NB4 (cell line): ENCODE measurements at places on chromosomes 1 and 21.
A peak's percentile ranks its signal among the peaks of the same experiment; 100 is the strongest.

GRCh38 chr1:41289196-41289595 is 47.1 kb upstream of the SCMH1 start:
- DNase-seq: no peak

DNA sequence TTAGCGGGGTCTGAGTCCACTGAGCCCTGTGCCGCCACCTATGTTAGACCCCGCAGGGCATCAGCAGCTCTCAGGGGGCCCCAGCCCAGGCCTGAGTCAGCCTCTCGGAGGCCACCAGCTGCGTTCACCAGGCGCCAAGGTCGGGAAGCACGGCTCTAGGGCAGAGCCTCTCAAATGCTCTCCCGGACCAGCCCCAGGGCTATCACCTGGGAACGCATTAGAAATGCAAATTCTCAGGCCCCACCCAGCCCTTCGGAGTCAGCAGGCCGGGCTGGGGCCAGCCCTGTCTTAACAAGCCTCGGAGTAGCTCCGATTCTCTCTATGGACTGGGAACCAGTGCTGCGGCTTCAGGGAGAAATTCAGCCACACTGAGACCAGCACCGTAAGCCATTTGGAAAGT is 37.2 kb upstream of the TSPEAR start:
- DNase-seq: no peak

GRCh38 chr1:198620951-198621824 is 17.7 kb upstream of the PTPRC start:
- DNase-seq: peak; percentile 58

GRCh38 chr1:30037251-30038118 is 685.9 kb downstream of the MATN1 start:
- no peak for DNase-seq

GRCh38 chr21:44910229-44911067 is 10.3 kb downstream of the ITGB2 start:
- no peak for DNase-seq

GRCh38 chr1:232164078-232164963 is 465.6 kb downstream of the SIPA1L2 start:
- DNase-seq: no peak

GRCh38 chr1:119655154-119655553 is 7.1 kb upstream of the ZNF697 start:
- DNase-seq: no peak

DNA sequence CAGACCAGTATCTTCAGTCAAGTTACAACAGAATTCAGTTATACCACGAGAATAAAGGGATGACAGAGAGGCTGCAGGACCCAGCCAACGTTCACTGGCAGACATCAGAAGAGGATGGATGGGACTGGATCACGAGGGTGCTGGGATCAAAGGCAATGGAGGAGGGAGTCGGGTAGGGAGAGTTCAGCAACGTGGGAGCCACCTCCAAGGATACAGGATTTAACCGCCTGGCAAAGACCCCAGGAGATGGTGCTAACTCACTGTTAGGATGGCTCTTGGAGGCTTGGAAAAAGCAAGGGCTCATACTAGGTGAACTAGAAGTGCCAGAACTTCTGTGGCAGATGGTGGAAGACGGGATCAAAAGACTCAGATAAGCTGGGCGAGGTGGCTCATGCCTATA is 99.1 kb upstream of the DISP3 start:
- no peak for DNase-seq

DNA sequence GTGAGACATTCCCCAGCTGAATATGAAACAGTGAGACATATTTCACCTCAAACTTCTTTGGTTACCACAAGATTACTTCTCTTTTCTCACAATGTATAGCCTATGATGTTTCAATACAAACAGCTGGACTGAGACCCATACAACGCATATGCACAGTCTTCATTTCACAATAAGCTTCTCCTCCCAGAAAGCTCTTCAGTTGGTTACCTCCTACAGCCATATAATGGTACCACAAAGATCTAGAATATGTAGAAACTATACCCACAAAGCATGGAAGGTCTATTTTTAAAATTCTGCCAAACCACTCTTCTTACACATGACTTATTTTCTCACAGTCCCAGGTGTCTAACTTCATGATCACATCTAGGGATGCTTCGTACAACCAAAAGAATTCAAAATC is 70.8 kb downstream of the JAK1 start:
- DNase-seq: peak; percentile 90

- no peak for DNase-seq
Measured at GRCh38 chr1:29172415-29172939, 9.2 kb downstream of the SRSF4 start.

- DNase-seq: peak; percentile 64
Measured at GRCh38 chr1:248786156-248786555, 30.6 kb upstream of the LYPD8 start.

- no peak for DNase-seq
Measured at GRCh38 chr1:61163355-61163754, 81.0 kb downstream of the NFIA start.

- DNase-seq: no peak
Measured at GRCh38 chr1:95983831-95984230, 737.8 kb upstream of the PTBP2 start.

GRCh38 chr1:224266105-224266914 is 63.7 kb downstream of the NVL start:
- no peak for DNase-seq

DNA sequence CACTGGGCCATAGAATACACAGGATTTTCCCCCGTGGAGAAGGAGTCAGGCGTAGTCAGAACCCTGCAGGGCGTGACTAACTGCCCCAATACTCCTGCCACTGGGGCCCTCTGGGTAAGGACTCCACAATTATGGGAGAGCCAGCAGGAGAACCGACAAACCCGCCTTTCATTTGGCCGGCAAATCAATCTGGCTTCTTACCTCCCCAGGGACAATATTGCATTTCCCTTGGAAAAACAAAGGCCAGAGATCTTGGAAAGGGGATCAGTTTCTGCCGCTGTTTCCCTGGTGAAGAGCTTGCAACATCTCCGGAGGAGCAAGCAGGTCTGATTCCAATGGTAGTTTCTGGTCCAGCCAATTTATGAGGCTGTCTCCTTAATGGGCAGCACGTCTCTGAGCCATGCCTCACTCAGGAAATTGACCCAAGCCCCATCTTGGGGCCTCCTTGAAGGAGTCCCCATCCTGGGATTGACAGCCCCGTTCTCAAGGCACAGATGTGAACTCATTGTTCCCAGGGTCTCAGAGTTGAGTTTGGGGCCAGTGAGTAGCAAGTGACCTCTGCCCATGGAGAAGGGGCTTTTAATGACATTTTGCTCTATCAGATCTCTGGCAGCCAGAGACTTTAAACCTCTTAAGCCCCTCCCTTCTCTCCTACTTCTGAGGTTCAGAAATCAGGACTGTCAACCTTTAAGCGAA is 4.3 kb downstream of the TRABD2B start:
- DNase-seq: no peak

DNA sequence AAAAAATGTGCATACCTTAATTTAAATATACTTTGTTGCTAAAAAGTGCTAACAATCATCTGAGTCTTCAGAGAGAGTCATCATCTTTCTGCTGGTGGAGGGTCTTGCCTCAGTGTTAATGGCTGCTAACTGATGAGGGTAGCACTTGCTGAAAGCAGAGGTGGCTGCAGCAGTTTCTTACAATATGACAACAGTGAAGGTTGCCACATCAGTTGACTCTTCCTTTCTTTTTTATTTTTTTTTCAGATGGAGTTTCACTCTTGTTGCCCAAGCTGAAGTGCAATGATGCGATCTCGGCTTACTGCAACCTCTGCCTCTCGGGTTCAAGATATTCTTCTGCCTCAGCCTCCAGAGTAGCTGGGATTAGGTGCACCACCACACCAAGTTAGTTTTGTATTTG is 2.6 kb upstream of the CFAP45 start:
- no peak for DNase-seq

DNA sequence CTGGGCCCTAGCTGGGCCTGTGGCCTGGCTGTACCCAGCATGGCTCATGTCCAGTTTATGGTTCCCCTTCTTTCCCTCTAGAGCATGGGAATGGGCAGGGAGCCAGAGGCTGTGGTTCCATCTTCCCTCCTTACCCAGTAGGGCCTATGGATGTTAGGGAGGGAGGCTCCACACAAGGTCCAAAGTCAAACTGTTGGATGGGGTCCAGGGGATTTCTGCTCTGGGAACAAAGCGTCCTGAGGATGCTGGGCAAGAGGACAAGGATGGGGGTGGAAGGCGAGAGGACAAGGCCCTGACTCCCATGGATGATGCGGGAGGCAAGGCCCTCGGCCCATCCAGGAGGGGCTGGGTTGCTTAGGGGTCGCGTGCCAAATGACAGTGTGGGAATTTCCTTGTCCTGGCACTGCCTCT is 17.3 kb downstream of the CSF1 start:
- no peak for DNase-seq

DNA sequence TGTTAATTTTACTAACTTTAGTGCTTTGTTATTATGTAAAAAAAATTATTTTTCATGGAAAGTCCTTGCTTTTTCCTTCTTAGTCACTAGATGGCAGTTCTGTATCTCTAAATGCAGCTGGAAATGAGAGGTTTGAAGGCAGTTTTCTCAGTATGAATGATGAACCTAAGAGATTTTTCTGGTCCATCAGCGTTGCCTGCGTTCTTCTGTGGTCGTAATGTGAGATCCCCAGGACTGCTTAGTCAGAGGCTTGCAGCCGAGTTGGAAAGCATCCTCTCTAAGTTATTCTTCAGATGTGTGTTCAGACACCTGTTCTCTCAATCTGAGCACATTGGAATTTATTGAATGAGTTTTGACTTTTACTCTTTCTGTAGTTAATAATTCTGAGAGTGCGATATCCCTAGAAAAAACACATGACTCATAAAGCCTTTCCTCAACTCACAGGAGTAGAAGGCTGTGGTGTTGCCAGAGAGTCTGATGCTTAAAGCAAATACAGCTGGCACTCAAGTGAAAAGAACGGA is 99.3 kb downstream of the FMN2 start:
- peak; percentile 37 for DNase-seq

GRCh38 chr1:158101927-158102326 is 78.8 kb upstream of the CD1D start:
- no peak for DNase-seq

- no peak for DNase-seq
Measured at GRCh38 chr1:79614762-79615161, 608.2 kb upstream of the ADGRL4 start.

DNA sequence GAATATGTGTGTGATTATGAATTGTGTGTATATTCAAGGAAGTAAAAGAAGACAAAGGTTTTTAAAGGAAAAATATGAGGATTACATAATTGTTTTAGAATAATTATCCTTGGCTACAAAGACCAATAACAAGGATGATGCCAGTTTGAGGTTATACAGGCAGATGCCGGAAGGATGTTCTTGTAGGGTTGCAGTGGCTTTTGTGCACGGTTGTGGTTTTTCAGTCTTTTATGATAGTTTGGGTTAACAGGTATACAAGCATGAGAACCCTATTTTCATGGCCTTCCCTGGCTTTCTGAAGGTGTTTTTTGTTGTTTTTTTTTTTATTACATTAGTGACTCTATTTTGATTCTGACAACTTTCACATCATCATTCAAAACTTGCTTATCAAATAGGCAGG is 4.9 kb downstream of the CR2 start:
- DNase-seq: no peak

GRCh38 chr1:58727364-58727763 is 27.5 kb upstream of the MYSM1 start:
- no peak for DNase-seq

DNA sequence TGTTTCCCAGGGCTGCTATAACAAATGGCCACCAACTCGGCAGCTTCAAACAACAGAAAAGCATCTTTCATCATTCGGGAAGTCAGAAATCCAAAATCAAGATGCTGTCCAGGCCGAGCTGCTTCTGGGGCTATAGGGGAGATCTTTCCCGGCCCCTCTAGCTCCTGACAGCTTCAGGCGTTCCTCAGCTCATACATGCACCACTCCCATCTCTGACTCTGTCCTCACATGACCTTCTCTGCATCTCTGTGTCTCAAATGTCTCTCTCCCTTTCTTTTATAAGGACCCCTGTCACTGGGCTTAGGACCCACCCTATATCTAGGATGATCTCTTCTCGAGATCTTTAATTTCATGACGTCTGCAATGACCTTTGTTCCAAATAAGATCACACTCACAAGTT is 13.8 kb upstream of the NPPB start:
- DNase-seq: no peak

DNA sequence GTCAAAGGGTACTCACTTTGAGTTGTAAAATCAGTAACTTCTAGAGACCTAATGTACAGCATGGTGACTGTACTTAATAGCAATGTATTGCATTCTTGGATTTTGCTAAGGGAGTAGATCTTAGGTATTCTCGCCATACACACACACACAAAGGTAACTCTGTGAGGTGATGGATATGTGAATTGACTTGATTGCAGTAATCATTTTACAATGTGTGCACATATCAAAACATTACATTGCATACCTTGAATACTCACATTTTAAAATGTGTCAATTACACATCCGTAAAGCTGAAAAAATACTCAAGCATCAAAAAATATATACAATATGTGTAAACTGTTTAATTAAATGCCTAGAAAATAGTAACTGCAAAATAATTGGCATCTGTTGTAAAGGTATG is 86.0 kb downstream of the SLC35F3 start:
- no peak for DNase-seq

GRCh38 chr1:243474136-243474881 is 218.5 kb downstream of the SDCCAG8 start:
- no peak for DNase-seq

- no peak for DNase-seq
Measured at GRCh38 chr1:64948905-64949833, 17.2 kb downstream of the JAK1 start.

GRCh38 chr1:15287035-15287979 is 40.3 kb downstream of the FHAD1 start:
- DNase-seq: no peak

DNA sequence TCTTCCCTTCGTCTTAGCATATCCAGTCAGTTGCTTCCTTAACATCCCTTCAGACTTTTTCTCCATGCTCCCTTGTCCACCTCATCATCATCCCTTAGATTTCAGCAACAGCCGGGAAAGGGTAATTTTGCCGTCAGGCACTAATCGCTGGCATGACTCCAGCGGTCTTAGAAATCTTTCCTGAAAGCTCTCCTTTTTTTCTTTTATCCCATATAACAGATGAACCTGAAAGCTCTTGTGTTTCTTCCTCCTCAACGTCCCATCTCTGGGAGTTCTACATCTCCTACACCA is 10.4 kb upstream of the BOLA1 start:
- DNase-seq: no peak

GRCh38 chr1:104195395-104195794 is 445.7 kb downstream of the AMY1C start:
- no peak for DNase-seq
